NT2/D1 (cell line): ENCODE measurements at places on chromosomes 12 and 14.
A peak's percentile ranks its signal among the peaks of the same experiment; 100 is the strongest.

- no peak for DNase-seq
Measured at GRCh38 chr12:19751078-19751477, 311.8 kb downstream of the AEBP2 start.

DNA sequence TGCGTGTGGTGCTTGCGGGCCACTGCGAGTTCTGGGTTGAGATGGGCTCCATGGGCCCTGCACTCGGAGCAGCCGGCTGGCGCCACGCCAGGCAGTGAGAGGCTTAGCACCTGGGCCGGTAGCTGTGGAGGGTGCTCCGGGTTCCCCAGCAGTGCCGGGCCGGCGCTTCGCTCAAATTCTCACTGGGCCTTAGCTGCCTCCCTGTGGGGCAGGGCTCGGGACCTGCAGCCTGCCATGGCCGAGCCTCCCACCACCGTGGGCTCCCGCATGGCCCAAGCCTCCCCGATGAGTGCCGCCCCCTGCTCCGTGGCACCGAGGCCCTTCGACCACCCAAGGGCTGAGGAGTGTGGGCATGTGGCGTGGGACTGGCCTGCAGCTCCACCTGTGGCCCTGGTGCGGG is 375.7 kb downstream of the NELL2 start:
- no peak for DNase-seq

DNA sequence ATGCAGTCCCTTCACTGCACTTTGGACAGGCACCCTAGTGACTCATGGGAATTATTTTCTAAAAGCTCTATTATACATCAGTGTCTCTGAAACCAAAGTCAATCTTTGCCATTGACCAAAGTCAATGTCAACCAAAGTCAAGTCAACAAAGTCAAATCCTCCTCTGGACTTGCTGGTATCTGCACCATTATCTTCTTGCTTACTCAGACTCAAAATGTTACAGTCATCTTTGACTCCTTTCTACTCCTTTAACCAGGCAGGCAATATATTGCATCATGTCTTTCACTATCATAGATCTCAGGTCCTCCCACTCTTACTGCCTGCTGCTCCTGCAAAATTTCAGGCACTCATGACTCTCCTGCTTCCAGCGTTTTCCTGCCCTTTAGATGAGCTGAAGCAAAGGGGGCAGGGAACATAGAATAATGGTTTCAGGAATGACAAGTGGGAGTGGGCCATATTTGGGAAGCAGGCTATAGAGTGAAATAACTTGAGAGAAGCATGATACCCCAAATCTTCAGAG is 39.2 kb downstream of the IGF1 start:
- no peak for DNase-seq

GRCh38 chr14:95228240-95228639 is 70.9 kb upstream of the DICER1 start:
- DNase-seq, result no peak

DNA sequence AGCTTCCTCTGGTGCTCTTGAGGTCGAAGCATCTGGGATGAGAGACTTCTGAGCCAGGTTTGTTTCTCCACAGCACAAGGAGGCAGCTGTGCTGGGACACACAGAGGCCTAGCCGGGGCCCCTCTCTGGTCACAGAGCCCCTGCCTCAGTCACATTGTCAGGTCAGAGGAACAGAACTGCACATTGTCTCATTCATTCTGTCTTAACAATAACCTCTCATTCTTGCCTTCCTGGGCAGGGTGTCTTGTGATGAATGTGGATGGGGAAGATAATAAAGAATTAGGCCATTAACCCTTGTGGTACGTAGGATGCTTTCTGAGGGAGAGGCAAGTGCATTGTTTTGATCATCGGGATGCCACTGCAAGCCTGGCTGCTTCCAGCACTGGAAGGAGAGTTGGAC is 29.8 kb downstream of the FNTB start:
- no peak for DNase-seq

DNA sequence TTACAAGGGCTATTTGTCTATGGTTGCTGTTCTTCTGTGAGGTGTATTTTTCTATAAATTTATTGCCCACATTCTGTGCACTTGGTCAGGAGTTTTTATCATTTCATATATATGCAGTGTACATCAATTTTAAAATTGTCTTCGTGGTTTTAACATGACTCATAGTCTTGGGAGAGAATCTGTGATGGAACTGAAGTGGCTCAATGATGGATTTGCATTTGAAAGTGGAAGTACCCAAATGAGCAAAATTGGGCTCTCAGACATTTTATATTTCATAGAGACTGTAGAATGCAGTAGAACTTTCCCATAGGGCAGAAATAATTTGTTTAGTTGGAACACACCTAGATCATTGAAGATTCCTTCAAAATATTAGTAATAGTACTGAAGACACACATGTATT is 1.9 kb upstream of the SCFD1 start:
- DNase-seq, result no peak

DNA sequence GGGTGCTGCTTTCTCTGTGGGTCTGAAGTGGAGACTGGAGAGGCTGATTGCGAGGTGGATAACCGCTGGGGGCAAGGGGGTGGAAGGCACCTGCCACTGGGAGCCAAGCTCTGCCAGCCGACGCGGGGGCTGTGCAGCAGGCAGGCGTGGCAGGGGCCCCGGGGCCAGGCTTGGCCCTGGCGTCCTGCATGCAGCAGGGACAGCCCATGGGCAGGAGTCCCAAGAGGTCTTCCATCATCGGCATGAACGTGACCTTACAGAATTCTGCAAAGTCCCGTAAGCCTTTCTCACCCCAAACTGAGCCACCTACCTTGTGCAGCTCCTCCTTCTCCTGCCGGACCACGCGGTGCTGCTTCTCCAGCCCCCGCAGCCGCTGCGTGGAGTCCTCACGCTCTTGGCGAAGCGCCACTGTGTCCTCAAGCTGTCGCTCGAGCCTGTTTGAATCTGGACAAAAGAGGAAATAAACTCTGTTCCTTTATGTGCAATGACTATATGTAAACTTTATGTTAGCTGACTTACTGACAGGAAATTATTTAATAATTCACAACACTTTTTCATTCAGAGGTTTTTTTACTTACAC is 51.3 kb downstream of the AMN start:
- DNase-seq, result no peak

GRCh38 chr12:65911321-65911720 is 87.0 kb downstream of the HMGA2 start:
- no peak for DNase-seq

GRCh38 chr12:42094277-42094676 is 50.4 kb downstream of the GXYLT1 start:
- DNase-seq, result peak; percentile 20

GRCh38 chr14:90458536-90458935 is 61.7 kb downstream of the CALM1 start:
- DNase-seq, result no peak

DNA sequence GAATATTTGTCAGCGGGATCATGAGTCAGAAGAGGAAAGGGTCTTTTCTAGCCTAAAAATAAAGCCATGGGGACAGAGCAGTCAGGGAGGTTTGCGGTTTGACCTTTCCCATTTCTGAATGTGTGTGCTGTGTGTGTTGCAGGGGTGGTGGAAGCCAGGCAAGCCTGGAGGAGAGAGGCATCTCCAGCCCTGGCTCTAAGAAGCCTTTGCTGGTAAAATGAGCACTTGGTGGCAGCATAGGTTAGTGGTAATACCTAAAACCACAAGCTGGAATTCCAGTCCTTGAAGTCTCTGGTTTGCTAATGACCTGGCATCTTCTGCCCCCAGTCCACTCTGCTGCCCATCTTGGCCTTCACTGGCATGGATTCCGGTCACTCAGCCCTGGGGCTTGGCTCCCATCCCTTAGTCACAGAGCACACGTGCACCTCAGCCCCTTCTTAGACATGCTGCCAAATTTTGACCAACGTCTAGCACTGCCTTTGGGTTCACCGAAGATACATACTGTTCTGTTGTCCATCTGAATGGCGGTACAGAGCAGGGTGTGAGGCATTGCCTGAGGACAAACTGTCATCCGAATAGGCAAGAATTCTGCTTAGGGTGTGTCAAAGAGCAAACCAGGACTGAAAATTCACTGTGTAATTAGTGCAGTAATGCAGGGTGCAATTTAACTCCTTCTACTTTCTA is 52.7 kb downstream of the KCNA5 start:
- DNase-seq, result no peak

DNA sequence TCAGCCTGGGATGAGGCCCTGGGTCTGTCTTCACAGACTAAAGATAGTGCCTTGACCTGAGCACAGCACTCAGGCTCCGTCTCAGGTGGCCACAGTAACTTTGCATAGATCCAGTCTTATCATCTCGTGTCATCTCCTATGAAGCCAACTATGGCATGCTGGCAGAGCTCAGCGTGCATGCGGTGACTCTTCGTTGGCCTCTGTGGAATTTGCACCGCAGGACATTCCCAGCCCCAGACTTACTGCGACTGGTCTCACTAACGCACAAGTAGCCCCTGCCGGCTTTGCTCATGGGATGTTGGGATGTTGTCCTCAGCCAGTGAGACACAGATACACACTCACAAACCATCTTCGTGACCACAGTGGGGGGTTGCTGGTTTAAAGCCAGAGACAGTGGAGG is 199.6 kb downstream of the CHST11 start:
- no peak for DNase-seq

GRCh38 chr14:98185036-98185435 is 1087.0 kb downstream of the BCL11B start:
- DNase-seq, result no peak

- no peak for DNase-seq
Measured at GRCh38 chr12:47886510-47887240, 18.1 kb downstream of the VDR start.

GRCh38 chr12:89539426-89540223 is 13.8 kb upstream of the POC1B start:
- no peak for DNase-seq

DNA sequence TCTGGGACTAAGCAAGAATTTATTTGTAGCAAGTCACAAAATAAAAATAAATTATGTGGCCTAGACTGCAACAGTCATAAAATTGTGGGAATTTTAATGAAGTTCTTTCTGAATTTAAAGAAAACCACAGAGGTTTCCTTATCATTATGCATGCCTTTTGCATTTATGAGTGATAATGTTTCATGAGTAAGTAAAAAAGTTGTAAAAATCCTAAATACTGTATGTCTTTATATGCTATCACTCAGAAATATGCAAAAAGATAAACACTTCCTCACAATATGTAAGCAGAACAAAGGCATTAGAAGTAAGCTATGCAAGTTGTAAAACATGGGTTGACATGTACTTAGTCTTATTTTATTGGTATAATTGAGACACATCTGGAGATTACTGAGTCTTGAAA is 239.4 kb upstream of the PDE3A start:
- DNase-seq, result no peak

DNA sequence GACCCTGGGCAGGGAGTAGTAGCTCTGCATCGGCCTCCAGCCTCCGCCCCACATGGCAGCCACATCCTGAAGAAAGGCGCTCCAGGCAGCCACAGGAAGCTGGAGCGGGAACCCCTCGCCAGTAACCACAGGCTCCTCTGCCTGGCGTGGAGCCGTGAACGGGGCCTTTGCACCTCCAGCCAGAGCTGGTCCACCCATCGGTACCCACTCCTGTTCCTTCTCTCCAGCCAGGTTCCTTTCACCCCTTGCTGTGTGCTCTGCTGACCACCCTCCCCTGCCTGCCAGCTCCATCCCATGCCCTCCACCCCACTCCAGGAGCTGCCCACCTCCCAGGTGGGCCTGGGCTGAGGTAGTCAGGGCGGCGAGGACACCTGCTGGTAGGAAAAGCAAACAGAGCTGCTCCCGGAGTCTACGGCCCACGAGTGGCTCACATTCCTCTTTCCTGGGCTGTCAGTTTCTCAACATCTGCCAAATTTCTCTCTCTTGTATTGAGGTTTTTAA is 2.7 kb downstream of the TGFB3 start:
- DNase-seq, result no peak

DNA sequence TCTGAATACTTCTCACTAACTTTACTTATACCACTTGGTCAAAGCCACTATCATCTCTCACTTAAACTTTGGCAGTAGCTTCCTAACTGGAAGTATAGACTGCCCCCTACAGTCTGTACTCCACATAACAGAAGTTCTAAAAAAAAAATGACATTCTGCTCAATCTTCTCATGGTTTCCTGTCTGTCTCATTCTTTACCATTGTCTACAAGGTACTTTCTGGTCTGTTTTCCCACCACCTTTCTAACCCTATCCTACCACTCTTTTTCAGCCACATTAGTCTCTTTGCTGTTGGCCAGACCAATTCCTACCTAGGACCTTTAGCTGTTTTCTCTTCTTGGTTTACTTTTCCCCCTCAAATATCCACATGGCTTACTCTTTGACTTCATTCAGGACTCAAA is 14.7 kb downstream of the CPSF6 start:
- DNase-seq, result peak; percentile 39

- DNase-seq, result peak; percentile 27
Measured at GRCh38 chr12:23950775-23951451, 1.4 kb upstream of the SOX5 start.
